ENCODE measurements at places on chromosomes 4 and X.

- no peak for DNase-seq
Measured at GRCh38 chrX:16756724-16757123, 29.5 kb upstream of the TXLNG start.

GRCh38 chr4:79177388-79177787, 148.5 kb downstream of the NAA11 start:
- DNase-seq, result no peak

DNA sequence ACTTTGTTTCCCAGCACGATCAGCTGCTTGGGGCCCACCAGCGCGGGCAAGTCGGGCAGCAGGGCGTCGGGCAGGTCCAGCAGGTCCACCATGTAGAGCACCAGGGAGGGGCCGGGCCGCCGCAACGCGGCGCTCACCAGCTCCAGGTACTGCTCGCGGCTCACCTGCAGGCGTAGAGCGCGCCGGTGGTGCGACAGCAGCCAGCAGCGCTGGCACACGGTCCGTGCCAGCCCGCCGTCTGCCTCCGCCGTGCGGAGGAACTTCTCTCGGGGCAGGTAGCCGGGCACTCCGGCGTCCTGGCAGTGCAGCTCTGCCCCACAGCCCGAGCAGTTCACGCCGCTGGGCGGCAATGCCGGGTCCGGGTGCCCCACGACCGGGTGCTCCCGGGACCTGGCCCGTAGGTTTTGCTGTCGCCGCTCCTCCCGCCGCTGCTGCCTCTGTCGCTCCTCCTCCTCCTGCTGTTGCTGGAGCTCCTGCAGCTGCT, 527 bp downstream of the NOA1 start:
- peak; percentile 59 for DNase-seq

- no peak for DNase-seq
Measured at GRCh38 chr4:112589206-112589605, 47.5 kb downstream of the ZGRF1 start.

- DNase-seq, result no peak
Measured at GRCh38 chr4:28973587-28974350, 1746.4 kb upstream of the PCDH7 start.

DNA sequence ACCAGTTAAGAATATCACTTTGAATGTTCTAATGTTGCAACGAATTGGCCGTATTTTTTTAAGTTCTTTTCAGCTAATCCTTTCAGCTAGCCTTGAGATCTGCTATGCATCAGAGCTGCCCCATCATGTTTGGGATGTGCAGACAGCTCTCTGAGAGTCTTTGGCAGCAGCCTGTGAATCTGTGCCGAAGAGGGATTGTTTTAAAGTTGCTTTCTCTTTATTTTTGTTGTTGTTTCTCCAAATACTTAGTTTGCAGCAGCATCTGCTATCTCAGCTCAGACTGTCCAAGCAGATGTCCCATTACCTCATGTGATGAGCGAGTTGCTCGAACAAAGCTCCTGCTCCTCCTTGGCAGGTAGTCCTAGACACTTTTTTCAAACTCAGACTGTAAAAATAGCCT, 1002.5 kb upstream of the INTU start:
- no peak for DNase-seq

DNA sequence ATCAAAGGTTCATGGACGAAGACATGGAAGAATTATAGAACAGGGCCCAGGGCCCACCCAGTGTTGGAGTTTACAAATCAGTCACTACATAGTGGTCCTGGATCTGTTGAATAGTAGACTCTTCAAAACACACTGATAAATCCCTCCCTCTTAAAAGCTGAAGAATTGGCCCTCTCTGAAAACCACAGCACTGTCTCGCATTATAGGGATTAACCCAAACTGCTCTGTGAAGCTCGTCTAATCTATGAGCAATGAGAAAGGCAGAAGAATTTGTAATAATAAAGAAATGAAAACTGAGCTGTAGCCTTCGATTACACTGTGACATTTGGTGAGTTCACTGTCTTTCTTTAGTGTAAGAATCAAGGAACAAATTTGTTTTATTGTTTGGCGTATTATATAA, 92.5 kb upstream of the ZFP42 start:
- DNase-seq, result no peak

DNA sequence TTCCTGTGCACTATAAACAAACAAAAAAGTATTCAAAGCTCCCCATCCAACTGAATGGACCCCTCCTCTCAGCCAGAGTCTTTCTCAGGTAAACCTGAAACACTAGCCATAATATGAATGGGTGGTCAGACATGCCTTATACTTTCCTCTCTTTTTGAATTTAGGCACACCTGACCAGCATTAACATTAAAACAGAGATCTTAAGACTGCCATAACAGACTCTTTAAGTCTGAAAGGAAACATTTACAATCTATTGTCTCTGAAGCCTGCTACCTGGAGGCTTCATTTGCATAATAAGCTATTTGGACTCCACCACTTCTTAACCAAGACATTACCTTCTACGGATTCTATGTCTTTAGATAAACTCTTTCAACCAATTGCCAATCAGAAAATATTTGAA, 56.9 kb upstream of the SPIN4 start:
- no peak for DNase-seq

GRCh38 chrX:20060961-20061748, 55.6 kb downstream of the MAP7D2 start:
- DNase-seq, result no peak

GRCh38 chr4:11415409-11416070, 13.2 kb downstream of the HS3ST1 start:
- DNase-seq, result no peak

- no peak for DNase-seq
Measured at GRCh38 chrX:111445485-111445884, 33.5 kb upstream of the DCX start.

DNA sequence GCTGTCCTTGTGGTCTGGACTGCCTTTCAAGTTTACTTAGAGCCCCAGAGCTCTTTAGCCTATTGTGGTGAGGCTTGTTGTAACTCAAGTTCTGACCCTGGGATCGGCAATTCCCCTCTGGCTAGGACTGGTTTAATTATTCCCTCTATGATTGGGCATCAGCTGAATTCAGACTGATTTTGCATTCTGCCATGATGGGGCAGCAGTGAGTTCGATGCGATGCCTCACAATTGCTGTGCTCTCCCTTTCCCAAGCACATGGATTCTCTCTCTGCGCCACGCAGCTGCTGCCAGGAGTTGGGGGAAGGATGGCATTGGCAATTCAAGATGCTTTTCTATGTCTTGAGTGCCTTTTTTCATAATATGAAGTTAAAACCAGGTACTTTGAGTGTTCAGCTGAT, 327.8 kb upstream of the CXorf51B start:
- DNase-seq, result no peak
